Fibroblast of the conjunctiva (primary cell): ENCODE measurements at places on chromosomes 5 and 9.

DNA sequence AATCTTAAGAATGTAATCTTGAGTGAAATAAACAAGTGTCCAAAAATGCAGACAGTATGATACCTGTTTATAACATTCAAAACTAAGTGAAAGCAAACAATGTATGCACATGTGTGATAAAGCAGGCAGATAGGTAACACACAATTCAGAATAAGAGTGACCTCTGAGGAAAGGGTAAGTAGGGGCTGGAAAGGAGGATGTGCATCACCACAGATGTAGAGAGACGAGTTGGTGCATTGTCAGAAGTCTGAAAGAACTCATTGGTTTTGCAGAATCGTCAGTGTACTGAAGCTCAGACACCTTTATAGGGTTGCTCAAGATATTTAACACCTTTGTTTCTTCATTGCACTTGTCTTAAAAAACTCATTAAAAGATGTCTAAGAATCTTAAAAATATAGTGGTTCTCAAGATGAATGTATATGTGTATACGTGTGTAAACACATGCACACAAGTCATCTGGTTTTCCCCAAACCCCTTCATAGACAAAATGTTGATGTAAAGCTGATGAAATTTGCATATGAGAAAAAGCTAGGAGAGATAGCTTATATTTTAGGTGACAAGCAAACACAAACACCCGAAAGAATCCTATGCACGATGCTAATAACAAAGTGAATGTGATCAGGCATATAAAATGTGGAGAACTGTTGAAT lies 197.6 kb upstream of the MEF2C start:
- no peak for DNase-seq

DNA sequence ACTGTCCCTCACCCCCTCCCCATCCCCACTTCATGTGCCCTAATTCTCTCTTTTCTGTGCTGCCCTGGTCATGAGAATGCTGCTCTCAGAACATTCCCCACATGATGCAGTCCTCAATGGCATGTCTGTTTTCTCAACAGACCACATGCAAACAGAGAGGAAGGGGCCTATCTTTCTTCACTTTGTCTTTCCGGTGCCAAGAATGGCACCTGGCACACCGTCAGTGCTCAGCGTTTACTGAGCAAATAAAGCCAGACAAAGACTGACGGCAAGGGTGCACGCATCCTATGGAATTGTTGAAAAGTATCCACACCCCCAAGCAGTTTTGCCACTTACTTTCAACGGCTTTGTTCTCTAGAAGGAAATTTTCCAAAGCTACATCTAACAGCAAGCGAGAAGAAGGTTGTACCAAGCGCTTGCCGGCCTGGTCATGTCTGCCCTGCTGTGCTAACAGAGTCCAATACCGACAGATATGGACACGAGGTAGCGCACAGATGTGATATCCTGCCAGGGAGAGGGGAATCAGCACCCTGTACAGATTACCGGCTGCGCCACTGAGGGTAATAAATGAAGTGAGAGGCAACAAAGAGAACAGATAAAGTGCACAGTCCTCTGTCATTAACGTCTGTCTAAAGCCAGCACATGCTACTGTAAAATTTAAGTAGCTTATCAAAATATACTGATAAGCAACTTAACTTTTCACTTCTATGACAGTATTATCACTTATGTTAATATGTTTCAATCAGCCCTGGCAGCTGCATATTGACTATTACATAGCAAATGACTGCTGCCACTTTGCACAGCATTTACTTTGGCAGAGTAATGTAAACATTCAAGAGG lies 251.7 kb downstream of the DENND1A start:
- DNase-seq, result no peak

DNA sequence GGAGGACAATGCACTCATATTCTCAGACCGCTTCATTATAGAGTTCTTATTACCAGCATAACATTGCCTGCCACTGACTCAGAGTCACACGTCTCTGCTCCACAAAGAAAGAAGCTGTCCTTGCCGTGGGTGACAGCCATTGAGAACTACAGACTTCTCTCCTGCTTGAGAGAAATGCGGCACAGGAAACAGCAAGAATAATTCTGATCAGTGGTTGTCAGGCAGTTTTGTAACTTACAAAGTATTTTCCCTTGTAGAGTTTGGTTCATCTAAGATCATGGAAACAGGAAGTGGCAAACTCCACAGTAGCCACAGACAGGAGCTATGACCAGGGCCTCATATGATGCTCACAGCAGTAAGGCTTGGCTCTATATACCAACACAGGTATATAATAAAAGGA lies 47.0 kb downstream of the KCNV2 start:
- DNase-seq, result no peak

- DNase-seq, result no peak
These were observed 46.0 kb downstream of the ENTREP1 start for GRCh38 chr9:69371001-69371400.

GRCh38 chr9:93677048-93677571 lies 100.7 kb downstream of the PHF2 start:
- no peak for DNase-seq

DNA sequence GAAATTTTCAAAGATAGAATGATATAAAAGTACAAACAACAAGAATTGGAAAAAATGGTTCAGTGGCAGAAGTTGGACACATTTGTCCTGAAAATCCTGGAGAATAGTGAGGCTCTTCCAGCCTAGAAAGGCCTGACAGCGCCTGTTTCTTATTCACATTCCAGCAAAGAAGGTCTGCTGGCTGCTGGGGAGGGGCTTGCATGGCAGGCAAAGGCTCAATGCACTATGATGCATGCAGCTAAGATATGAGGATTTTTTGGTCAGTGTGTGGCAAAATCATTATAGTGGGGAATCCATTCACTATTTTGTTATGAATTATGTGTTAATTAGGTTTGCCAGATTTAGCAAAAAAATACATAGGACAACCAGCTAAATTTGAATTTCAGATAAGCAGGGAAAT lies 243.9 kb upstream of the SLC30A5 start:
- DNase-seq, result no peak

GRCh38 chr5:123735384-123735783 lies 223.4 kb downstream of the CSNK1G3 start:
- DNase-seq, result no peak

- DNase-seq, result no peak
These were observed 75.6 kb upstream of the SNCAIP start for GRCh38 chr5:122236270-122237040.

DNA sequence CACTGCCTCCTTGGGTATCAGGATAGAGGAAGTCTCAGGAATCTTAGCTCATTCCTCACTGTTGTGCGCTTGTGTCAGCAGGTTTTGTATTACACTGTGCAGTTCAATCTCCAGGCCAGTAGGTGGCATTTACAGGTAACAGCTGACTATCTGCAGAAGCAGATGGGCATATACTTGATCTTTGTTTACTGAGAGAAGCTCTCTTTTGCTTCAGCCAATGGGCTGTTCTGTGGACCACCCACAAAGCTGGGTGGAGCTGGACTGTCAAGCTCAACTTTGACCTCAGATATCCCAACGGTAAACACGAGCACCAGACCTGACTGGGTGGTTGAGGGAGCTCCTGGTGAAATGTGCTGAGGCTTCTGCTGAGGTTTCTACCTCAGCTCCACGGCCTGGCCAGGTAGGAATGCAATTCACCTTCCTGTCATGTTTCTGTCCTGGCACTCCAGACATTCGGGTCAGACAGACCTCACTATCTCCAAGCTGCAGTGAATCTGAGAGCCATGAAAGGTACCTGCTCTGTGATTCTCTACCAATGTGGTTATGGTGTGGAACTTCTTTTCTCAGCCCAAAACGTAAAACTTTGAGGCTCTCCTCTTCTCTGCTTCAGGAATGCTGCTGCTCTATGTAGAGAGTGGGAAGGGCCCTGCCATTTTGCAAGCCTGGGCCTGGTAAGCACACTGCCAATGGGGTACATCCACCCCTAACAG lies 167.9 kb upstream of the ACTBL2 start:
- DNase-seq, result peak; percentile 47

DNA sequence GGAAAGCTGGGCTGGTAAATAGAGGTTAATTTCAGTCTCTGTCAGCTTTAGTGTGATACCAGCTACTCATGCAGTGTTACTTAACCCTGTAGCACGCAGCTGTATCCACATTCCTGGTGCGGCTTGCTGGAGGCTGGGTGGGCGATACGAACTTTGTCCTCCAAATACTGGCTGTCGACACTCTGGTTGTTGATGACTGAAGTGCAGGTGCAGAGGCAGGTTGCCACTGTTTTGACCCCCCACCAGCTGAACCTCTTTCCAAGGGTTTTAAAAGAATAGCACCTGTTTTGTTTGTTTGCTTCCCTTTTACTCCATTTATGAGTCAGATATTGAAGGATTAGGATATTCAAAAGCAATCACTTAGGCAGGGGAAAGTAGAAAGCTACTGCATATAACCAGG lies 4.4 kb upstream of the RABGAP1 start:
- no peak for DNase-seq

DNA sequence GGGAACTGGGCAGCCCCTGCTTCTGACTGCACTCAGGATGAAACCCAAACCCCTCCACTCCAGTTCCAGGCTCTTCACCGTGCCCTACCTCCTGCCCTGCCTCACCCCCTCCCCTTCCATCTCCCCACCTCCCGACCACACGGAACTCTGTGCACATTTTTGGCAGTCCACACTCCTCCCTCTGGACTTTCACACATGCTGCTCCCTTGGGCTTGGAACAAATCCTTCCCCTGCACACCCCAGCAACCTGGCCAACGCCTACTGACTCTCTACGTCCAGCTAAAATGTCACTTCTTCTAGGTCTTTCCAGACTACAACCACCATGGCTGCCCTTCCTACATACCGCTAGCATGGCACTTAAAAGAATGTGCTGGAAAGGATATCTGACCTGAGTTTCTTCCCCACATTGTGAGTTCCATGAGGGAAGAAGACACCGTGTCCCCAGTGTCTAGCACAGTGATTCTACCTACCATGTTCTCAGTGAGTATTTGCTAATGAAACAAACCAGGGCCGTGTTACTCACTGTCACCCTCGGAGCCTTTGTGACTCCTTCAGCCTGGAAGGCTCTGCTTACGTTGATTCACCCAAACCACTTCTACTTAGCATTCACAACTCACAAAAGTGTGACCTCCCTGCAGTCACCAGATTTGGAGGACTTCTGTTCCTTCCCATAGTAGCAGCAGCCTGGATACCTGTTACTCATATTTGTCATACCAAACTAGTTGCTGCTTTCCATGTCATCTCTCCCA lies 18.7 kb downstream of the RETREG1 start:
- no peak for DNase-seq

DNA sequence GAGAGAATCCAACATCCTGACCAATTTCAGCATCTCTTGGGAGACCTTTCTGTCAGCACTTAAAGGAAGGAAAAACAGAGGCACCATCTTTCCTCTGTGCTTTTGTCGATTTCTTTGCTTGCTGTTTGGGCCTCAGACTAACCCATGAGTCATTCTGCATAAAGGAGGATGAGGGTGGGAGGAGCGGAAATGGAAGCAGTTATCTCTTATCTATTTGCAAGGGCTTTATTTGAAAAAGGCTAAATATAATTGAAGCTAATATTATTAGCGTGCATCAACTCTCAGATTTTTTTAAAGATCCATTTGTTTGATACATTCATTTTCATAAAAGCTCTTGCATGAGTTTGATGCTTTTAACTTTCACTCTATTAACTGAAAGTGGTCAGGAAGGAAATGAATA lies 72.9 kb downstream of the ZNF622 start:
- DNase-seq, result no peak

DNA sequence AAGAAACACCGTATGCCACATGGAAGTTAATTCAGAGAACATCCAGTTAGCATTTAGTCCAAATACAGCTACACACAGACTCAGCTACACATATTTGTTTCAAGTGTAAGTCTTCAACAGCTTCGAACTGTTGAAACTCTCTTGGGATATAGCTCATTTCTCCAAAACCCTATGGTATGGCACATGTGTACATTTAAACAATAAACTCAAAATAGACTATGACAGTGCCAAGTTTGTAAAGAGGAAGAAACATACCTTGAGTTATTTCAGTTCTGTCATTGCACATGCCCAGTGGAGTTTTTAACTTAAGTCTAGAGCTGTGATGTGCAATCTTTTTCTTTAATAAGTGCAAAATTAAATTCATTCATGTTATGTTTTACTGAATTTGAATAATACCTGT lies 155.1 kb upstream of the RAI14 start:
- DNase-seq, result no peak

GRCh38 chr5:23234197-23234596 lies 273.2 kb upstream of the PRDM9 start:
- DNase-seq, result no peak

DNA sequence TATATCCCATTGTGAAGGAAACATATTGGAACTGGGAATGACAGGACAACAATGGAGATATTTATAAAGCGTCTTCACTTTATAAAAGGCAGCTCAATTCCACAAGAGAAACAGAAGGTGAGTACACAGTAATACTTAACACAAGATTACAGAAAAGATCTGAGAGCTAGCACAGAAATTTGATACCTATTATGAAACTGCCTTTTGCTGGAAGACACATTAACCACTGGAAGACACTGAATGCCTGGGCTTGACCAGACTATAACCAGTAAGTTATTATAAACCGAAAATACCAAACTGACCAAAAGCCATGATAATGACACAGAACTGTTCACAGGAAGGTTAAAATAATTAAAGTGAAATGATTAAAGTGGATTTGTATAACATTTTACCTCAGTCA lies 195.4 kb downstream of the NR2F1-AS1 start:
- no peak for DNase-seq

DNA sequence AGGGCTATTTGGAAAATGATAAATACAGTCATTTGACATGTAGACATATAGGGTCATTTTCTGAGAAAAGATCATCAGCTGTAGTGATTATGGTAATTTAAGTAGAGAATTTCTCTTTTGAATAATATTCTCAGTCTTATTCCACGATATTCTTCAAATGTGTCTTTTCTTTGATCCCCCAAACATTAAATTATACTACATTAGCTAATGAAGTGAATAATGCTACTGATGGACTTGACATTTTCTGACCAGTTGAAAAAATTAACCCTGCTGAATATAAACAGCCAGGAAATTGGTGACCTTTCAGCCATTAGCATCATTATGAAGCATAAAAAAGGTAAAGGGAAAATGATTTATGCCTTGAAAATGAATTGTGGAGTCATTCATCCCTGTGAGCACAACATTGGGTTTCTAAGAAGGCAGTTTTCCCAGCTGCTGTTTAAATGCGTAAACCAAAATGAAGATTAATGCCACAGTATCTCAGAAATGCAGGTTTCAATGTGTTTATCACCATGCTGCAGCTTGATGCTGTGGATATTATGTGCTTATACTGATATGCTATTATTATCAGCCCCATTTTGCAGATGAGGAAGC lies 489.1 kb downstream of the KCTD16 start:
- no peak for DNase-seq

DNA sequence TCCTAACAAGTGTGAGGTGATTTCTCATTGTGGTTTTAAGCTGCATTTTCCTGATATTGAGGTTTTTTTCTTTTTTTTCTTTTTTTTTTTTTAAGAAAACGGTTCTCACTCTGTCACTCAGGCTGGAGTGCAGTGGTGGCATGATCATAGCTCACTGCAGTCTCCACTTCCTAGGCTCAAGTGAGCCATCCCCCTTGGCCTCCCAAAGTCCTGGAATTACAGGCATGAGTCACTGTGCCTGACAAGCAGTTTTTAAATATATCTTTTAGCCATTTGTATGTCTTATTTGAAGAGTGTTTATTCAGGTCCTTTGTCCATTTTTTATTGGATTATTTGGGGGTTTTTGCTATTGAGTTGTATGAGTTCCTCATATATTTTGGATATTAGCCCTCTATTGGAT lies 53.8 kb downstream of the GCNT1 start:
- DNase-seq, result no peak
